ENCODE measurements at places on chromosomes 2 and 18.
A peak's percentile ranks its signal among the peaks of the same experiment; 100 is the strongest.

GRCh38 chr18:47632970-47633635, 297.4 kb downstream of the SMAD2 start:
- DNase-seq: no peak

- DNase-seq: no peak
Observed at GRCh38 chr2:114421781-114422180, 20.7 kb upstream of the DPP10 start.

DNA sequence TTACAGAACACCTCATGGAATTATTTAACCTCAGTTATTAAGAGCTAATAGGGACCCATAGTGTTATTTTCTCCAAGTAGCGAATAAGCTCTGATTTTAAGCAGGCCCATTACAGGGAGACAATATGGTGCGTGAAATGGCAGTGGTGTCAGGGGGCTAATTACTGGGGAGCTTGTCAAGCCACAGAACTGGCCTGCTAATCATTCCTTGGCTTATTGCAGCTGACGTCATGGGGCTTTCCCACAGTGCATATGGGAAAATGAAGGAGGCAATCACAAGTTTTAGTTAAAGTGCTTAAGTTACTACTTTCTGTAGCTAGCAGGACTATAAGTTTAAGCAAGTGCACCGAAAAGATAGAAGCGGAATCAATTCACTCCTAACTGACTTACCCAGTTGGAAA, 262.5 kb downstream of the TGIF1 start:
- DNase-seq: no peak

GRCh38 chr2:201257381-201257955, 2.9 kb upstream of the CASP8 start:
- peak; percentile 35 for DNase-seq

- no peak for DNase-seq
Observed at GRCh38 chr18:50803592-50803991, 16.2 kb downstream of the MRO start.

- DNase-seq: no peak
Observed at GRCh38 chr2:166610180-166610912, 116.3 kb upstream of the SCN7A start.

DNA sequence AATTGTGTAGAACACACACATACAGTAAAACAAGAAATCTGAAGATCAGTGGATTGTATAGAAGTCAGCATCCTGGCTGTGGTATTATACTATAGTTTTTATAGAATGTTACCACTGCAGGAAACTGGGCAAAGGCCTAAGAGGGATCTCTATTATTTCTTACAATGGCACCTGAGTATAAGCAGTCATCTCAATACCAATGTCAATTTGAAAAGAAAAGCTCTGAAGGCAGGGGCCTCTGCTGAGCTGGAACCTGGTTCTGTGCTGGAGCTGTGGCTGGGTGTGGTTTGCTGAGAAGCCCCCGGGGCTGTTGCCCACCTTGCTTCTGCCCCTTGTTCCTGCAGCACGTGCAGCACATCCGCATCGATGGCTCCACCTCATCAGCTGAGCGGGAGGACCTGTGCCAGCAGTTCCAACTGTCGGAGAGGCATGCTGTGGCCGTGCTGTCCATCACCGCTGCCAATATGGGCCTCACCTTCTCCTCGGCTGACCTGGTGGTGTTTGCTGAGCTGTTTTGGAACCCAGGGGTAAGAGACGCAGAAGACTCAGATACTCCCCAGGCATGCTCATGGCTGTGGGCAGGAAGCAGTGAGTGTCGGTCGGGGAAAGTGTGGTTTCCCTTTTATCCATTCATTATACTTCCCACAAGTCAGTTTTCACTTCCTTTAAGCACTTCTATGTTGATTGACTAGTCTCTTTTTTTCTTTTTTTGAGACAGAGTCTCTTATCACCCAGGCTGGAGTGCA, 23.5 kb upstream of the RPL37A start:
- DNase-seq: no peak

DNA sequence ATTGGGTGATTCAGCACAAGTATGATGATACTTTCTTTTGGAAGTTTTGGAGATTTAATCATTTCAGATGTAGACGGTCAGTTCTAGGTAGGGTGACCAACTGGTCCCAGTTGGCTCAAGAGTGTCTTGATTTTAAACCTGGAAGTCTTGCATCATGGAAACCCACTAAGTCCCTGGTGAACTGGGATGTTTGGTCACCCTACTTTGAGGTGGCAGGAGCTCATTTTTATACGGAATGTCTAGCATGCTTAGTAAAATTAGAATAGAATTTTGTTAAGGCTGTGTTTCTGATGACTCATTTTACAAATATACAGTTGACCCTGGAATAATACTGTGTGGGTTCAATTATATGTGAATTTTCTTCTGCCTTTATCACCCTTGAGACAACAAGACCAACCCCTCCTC, 61.5 kb upstream of the DOCK10 start:
- DNase-seq: no peak

DNA sequence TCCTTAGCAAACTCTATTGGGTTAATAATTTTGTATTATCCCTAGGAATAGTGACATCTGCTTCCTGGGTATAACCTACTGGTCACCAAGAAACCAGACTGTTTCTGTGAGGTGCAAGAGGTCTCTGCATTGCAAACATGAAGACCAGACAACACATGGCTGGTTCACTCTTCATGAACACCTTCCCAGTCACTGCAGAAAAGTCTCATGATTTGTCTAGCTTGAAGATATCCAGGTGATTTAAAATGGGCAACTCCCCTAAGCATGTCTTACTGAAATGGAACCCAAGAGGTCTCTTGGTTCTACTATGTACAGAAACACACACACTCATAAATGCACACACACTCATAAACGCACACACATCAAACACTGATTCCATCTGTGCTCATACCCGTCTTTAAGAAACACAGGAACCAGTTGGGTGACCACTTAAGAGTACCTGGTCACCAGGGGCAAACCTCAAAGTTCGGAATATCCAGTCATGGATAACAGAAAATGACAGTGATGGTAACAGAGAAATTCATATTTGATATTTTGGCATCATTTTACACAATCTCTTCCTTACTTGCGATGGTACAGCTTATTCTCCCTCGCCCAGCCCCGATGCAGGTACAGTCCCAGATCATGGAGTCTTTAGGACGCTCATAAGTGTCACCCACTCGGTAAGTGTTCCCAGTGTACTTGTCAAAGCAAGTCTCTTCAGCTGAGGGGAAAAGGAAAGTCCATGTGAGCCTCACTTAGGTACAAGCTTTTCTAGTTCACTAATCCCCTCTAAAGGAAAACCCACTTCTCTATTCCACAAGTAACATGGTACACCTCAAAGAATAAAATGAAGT, 2.9 kb downstream of the FN1 start:
- no peak for DNase-seq

DNA sequence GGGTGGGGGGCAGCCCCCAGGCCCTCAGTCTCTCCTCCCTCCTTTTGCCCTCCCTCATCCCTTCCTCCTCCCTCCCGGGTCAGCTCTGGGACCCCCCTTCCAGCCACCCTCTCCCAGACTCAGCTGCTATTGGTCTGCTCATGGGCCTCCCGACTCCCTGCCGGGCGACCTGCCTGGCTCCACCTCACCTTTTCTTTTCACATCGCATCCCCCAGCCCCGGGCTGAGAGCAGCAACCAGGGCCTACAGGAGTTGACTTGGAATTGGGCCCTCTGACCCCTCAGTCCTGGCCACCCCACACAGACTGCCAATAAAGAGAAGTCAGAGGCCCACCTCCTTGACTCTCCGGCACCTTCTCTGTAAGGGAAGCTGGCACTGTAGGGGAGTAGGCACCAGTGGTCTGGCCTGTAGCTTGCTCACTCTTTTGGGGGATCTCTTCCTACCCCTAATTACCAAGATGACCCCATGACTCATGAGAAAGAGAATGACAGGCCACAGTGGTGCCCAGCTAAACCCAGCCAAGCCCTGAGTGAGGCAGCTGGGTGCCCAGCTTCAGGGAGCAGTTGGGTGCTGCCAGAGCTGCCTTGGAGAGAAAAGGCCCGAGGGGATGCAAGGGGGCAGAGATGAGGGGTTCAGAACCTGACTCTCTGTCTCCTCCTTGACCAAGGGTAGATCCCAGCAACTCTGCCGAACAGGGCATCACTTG, 2.0 kb upstream of the ECEL1 start:
- DNase-seq: no peak

- no peak for DNase-seq
Observed at GRCh38 chr18:69755856-69756496, 191.7 kb downstream of the CD226 start.

- no peak for DNase-seq
Observed at GRCh38 chr2:226643946-226644282, 155.7 kb downstream of the IRS1 start.

DNA sequence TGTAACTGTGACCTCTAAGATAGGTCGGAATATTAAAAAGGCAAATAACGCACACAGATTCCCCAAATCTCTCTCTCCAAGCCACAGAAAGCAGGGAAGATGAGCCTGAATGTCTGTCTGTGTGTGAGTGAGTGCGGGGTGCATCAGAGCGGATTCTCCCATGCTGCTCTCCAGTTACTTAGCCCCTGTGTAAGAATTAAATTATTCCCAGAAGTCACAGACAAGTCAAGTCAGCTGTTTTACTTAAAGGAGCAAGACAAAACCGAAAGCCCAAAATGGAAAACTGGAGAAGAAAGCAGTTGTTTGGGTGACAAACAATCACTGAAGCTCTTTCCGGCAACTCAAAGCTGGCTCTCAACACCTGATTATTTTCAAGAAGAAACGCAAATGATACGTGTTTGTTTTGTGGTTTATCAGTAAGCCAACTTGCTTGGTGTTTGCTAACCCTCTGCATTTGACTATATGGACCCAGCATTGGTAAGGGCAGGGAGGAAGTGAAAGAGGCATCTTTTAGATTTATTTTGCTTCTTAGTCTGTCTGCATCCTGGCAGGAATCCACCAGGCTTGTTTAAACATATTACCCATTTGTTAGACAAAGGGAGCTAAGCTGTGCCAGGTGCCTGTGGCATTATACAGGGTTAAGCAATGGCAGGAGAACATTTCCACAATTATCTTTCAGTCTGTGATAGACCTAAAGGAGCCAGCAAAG, 121.5 kb upstream of the CREB1 start:
- peak; percentile 35 for DNase-seq

DNA sequence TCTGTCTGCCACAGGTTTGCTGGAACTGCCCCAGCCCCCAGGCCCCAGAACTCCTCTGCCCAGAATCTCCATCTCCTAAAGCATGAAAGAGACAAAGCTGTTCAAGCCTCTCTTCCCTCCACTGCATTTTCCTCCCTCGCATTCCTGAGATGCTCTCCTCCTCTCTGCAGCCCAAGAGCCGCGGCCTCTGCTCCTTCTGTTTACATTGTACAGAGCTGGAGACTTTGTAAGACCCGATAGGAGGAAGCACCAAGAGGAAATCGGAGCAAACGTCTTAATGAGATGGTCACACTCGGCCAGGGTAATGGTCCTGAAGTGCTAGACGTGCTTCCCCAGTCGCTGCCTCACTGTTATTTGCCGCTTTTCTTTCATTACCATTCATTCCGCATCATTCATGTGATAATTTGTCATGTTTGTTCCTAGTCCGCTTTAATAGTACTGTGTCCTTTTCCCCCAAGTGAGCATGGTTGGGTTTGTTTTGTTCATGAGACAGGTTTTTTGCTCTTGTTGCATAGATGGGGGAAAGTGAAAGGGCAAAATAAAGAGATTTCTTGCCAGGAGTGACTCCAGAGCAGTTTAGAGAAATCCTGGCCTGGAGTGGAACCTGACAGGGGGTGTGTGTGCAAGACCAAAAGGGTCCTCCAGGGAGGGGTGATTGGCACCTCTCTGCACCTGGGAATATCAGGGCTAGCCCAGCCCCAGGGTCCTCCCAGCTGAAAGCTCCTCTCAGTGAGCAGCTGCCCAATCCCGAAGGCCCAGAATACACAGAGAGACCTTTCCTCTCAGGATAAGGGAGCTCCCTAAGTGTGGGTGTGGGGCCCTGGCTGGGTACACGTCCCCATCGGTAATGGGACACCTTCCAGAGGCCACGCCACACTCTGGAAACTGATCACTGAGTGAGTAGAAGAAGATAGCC, 44.9 kb upstream of the ID2 start:
- no peak for DNase-seq

DNA sequence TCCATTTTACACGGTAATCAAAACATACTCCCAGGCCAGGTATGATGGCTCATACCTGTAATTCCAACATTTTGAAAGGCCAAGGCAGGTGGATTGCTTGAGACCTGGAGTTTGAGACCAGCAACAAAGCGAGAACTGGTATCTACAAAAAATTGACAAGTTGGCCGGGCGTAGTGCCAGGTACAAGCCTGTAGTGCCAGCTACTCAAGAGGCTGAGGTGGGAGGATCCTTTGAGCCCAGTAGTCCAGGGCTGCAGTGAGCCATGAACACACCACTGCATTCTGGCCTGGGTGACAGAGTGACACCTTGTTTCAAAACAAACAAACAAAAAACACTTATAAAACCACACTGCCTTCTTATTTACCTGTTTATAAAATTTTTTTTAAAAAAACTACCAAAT, 80.8 kb downstream of the GAREM1 start:
- DNase-seq: no peak

GRCh38 chr2:31969178-31969577, 41.6 kb downstream of the MEMO1 start:
- DNase-seq: no peak

- DNase-seq: peak; percentile 96
Observed at GRCh38 chr18:8685141-8685913, 20.0 kb upstream of the MTCL1 start.

DNA sequence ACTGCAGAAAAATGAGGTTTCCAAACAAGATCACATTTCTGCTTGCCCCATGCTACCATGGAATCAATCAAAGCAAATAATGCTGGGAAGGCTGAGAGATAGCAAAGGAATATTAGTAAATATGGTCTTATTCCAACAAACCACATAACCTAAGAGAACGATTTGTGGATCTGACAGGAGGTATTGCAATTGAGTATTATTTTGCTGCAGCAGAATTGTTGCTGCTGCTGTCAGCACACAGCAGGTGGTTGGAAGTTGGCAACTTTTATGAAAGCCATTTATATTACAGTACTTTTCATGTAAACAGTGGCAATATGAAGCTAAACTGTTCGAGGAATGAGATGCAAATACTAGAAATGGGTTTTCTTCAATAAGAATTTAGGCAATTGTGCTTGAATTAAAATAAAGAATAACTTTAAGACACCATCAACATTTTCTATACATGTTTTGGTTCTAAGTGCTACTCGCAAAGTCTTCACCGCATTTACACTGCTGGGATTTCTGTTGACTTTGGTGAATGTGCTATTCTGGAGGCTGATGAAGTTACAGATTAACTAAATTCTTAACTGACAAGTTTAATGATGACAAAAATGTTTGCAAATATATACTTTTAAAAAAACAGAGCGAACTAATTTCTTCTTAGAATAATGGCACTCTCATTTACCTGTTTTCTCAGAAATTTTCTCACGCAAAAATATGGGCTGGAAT, 1285.7 kb downstream of the CNTNAP5 start:
- no peak for DNase-seq

GRCh38 chr2:113228991-113229716, 49.6 kb downstream of the PAX8 start:
- DNase-seq: peak; percentile 86
